CD4-positive, alpha-beta memory T cell (primary cell): ENCODE measurements at places on chromosomes 13 and 19. TPM values are rescaled to one million over a fixed set of nuclear protein-coding genes. Genes with fewer than 3 reads are reported as not detected.
A peak's percentile ranks its signal among the peaks of the same experiment; 100 is the strongest.

The ZNF561 gene
- 75.8 TPM for total RNA-seq

The F10 gene
- not detected for total RNA-seq

The SELENOV gene
- total RNA-seq, result not detected

DNA sequence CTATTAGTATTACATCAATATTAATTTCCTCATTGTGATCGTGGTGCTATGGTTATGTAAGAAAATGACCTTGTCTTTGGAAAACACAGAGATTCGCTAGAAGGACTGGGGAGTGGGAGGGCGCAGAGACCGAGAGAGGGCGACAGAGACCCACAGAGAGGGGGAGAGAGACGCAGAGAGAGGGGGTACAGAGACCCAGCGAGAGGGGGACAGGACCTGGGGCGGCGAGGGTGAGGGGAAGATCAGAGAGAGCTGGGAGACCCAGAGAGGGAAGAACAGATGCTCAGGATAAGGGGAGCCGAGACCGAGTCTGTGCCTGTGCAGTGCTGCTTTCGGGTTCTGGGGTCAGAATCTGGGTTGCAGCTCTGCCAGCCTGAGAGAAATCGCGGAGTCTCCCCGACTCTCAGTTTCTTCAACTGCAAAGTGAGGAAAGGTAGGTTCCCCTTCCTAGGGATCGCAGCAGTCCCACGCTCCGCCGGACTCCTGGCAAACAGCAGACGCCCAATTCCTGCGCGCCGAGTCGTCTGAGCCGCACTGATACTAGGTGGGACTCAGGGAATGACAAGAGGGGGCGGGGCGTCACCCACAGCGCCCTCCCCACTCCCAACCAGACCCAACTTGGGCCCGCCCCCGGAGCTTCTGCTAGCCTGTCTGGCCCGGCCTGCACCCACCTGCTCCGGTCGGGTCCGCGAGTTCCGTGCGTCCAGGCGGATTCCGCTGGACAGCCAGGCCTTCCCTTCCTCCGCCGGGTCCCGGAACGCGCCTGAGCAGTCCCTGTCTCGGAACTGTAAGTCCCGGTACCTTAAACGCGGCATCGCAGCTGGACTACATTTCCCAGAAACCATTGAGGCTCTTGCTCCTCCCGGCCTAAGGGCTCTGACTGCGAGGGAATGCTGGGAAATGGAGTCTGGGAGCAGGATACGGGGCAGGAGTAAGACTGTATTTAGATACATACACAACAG, 15.3 kb downstream of the IZUMO2 start:
- peak; percentile 70 for DNase-seq

- DNase-seq, result no peak
These were observed 5.0 kb upstream of the KLK8 start for GRCh38 chr19:51006406-51006805.

DNA sequence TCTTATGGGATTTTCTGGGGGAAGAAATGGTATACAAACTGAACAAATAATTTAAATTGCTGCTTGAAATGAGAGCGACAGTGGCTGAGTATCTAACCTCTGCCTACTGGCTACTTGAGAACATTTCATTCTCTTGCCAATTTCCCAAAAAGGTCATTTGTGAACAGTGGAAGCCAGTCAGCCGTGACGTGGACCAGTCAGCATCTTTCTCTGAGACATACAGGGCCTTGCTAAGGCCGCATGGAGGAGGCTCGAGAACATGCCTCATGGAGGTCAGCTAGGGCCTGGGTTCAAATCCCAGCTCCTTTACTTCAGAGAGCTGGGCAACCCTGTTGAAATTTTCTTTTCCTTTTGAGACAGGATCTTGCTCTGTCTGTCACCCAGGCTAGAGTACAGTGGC, 20.3 kb downstream of the ZC3H4 start:
- DNase-seq, result no peak

The SERTAD1 gene
- 11.3 TPM for total RNA-seq

DNA sequence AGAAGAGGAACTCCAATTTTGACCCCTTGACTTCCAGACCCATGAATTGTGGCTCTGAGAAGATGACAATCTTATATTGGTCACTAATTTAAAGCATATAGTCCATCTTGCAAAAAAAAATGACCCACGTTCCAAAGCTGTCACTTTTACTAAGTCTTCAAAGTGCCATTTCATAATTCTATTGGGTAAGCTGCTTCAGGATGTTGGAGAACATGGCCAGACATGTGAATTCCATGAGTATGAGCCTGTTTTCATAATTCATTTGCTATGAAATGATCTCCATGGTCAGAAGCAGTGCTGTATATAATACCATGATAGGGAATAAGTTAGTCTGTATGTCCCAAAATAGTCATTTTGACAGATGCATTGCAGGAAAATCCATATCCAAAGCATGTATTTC, 1787.3 kb downstream of the SLITRK5 start:
- no peak for DNase-seq

- no peak for DNase-seq
These were observed 62.2 kb downstream of the DCT start for GRCh38 chr13:94417294-94417693.

The CRB3 gene
- total RNA-seq, result 5.1 TPM

DNA sequence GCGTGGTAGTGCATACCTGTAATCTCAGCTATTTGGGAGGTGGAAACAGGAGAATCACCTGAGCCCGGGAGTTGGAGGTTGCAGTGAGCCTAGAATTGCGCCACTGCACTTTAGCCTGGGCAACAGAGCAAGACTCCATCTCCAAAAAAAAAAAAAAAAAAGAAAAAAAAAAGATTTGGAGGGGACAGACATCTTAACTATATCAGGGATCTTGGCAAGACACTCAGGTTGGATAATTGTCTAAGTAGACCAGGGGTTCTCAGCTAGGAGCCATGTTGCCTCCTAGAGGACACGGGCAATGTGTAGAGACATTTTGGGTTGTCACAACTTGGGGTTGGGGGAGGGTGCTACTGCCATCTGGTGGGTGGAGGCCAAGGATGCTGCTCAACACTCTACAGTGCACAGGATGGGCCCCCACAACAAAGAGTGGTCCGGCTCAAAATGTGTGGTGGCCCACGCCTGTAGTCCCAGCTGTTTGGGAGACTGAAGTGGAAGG, 1.9 kb upstream of the ZNF580 start:
- DNase-seq, result peak; percentile 76
